ENCODE measurements at places on chromosomes 2 and 18.

DNA sequence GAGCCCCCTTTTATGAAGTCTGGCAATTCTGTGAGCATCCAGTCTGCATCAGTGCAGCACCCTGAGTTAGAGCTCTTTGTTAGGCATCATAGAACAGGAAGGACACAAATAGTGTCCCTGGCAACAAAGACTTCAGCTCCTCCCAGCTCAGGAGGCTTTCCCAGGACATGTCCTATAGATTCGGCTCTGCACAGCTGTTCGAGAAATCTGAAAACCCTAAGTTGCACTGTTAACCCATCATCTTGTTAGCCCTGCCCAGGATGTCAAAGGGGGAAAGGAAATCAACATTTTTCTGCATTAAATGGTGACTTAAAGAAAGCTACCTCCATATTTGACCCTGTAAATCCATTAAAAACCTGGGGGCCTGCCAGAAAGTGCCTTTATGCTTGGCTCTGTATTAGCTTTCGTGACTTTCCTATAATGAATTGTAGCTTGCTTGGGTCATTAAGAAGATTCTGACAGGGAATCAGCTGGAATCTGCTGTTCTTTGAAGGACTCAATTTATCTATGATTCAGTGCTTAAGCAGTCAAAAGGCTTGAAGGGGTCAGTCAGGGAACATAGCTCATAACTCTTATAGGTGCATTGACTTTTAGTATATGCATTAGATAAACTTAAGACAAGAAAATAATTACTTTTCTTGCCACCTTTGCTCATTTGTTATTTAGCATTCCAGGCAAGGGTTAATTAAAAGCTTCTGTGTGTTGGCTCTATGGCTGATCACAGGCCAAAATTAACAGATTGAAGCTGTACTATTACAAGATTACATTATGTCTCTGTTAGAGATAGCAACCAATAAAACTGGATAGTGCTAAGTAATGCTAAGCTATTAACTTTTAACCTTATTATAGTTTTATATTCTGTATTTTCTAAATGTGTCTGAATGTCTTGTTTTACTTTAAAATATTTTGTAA is 20.6 kb downstream of the ERMN start:
- DNase-seq: no peak

- no peak for DNase-seq
These were observed 200.3 kb downstream of the NYAP2 start for GRCh38 chr2:225599856-225600255.

- DNase-seq: peak; percentile 39
These were observed 504 bp downstream of the ASAP2 start for GRCh38 chr2:9206991-9207640.

- DNase-seq: no peak
These were observed 90.8 kb downstream of the FAM124B start for GRCh38 chr2:224310943-224311625.

- no peak for DNase-seq
These were observed 257.1 kb downstream of the ACKR3 start for GRCh38 chr2:236826606-236827156.

GRCh38 chr2:152655880-152656279 is 61.4 kb downstream of the PRPF40A start:
- no peak for DNase-seq

DNA sequence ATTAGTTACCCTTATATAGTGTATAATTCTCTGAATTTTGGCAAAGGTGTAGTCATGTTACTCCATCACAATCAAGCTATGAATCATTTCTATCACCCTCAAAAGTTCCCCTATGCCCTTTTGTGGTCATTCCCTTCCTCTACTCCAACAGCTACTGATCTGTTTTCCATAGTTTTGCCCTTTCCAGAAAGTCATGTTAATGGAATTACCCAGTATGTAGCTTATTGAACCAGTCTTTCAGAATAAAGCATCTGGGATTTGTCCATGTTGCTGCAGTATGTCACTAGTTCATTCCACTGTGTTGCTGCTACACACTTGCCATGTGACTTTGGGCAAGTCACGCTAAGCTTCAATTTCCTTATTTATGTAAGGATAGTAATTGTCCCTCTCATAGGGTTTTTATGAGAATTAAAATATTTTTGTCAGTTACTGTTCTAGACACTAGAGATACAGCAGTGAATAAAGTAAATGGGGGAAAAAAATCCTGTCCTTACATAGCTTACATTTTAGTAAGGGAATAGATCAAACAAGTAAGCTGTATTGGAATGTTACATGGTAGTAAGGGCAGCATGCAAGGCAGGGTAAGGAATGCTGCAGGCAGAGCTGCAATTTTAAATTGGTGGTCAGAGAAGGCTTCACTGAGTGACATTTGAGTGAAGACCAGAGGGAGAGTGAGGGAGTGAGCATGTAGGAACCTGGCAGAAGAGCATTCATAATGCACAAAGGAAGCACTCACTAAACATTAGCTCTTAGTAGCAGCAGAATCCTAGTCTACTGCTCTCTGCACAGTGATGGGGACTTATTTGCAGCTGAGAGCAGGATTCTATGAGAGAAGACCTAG is 80.3 kb upstream of the TSPYL6 start:
- no peak for DNase-seq

- no peak for DNase-seq
These were observed 39.6 kb downstream of the ACVR1 start for GRCh38 chr2:157836531-157836930.

- no peak for DNase-seq
These were observed 235.2 kb downstream of the TPGS2 start for GRCh38 chr18:36593641-36594040.

GRCh38 chr2:213261715-213262114 is 22.5 kb upstream of the SPAG16 start:
- DNase-seq: no peak

DNA sequence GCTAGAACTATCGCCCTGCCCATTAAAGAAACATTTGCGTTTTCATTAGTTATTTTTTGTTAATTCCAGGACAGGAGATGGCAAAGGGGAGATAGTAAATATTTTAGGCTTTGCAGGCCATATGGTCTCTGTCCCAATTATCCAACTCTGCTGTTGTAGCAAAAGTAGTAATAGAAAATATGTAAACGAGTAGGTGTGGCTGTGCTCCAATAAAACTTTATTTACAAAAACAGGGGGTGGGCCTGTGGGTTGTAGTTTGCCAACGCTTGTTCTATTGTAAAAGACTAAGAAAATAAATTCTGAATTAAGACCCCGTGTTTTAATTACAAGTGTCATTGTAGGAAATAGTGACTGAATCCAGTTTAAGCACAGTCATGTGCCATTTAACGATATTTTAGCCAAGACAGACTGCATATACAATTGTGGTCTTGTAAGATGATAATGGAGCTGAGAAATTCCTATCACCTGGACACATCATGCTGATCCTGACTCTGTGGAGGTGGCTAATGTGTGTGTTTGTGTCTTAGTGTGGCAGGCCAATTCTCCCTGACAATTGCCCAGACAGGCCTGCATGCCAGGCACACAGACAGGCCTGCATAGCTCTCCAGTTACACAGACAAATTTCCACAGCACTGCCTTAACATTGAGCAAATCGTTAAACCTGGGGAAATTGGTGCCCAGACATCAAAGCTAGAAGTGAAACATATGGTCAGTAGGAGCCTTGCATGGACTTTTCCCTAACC is 76.4 kb downstream of the SKA1 start:
- no peak for DNase-seq

DNA sequence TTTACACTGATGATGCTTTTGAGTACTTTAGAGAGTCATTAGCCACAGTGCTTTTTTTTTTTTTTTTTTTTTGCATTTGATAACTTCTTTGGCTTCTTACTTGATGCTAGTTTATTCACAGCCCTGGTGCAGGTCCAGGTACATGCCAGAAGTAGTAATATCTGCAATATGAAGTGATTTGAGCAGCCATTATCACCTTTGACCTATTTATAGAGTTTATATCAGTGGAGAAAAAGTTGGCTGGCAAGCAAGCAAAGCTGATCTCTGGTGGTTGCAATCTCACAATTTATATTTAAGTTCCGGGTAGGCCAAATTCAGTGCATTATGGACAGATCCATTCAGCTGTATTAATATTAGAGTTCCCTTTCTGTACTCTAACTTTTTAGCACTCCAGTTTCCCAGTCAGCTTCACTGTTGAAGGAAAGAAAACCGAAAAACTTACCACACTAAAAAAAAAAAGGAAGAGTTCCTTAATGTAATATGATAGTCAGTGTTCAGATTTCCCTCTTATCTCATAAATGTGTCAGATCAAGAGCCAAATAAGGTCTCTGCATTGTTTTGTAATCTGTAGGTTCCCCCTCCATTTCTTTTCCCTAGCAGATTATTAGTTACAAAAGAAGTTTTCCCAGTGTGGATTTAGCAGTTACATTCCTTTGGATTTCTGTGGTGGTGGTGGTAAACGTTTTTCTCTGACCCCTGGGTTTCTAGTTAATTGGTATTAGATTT is 78.6 kb downstream of the HAUS1 start:
- peak; percentile 26 for DNase-seq

DNA sequence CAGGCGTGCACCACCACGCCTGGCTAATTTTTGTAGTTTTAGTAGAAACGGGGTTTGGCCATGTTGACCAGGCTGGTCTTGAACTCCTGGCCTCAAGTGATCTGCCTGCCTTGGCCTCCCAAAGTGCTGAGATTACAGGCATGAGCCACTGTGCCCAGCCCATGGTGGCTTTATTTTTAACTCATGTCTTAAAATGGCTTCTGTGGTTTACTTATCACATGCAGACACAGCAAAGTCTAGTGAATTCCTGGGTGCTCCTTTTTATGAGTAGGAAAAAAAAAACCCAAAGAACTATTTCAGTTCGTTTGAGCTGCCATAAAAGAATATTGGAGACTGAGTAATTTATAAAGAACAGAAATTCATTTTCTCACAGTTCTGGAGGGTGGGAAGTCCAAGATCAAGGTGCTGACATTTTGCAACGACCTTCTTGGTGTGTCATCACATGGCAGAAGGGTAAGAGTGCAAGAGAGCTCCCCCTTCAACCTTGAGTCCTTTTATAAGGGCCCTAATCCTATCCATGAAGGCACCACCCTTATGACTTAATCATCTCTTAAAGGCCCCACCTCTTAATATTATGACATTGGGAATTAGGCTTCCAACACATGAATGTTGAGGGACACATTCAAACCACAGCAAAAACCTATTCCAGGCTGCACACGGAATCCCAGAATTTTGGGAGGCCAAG is 12.6 kb upstream of the REL start:
- no peak for DNase-seq

- no peak for DNase-seq
These were observed 23.9 kb upstream of the KCMF1 start for GRCh38 chr2:84947010-84947593.

- no peak for DNase-seq
These were observed 12.5 kb upstream of the TNFAIP6 start for GRCh38 chr2:151344906-151345305.

DNA sequence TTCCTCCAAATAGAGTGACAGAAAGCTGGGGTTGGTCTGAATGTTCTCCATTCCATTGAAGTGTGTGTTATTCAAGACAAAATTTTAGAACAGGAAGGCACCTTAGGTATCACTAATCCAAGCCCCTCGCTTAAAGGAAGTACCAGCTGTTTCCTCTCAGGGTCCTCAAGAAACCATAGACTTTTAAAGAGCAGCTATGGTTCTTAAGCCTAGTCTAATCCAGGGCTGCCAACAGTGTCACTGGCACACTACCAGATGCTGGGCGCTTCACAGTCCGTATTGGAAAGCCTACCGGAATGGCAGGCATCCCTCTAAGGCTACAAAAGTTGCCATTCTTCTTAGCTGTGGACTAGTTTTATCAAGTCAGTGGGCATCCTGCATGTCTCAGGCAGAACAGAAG is 1.9 kb downstream of the NEMP2 start:
- DNase-seq: peak; percentile 67

DNA sequence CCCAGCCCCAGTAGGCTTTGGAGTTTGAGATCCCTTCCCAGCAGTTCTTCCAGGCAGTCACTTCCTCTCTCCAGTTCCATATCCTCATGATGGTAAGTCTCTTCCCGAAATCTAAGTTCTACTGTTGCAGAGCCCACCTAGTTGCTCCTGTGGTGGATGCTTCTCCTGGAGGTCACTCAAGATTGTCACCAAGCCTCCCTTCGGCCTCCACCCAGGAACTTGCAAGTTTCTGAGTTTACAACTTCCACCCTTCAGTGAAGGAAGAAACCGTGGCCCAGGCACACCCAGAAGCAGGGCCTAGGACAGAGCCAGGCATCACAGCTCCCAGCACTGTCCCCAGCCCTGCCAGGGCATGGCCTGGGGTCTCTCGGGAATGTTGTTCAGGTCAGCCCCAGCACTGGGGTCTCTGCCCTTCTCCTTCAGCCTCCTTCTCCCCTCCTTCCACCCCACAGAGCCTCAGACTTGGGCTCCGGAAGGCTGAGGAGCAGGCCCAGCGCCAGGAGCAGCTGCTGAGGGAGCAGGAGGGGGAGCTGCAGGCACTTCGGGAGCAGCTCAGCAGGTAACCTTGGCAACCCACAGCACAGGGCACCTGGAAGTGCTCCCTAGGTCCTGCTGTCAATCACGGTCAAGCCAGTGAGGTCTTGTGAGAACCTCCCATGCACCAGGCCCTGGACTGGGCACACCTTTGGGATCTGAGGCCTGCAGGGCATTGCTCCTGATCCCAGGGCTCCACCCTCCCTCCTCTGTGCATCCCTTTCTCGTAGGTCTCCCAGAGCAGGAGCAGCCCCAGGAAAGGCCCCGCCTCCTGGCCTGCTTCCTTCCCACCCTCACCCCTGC is 7.1 kb downstream of the RUFY4 start:
- DNase-seq: no peak

- no peak for DNase-seq
These were observed 7.7 kb downstream of the CIAO1 start for GRCh38 chr2:96273763-96274162.

DNA sequence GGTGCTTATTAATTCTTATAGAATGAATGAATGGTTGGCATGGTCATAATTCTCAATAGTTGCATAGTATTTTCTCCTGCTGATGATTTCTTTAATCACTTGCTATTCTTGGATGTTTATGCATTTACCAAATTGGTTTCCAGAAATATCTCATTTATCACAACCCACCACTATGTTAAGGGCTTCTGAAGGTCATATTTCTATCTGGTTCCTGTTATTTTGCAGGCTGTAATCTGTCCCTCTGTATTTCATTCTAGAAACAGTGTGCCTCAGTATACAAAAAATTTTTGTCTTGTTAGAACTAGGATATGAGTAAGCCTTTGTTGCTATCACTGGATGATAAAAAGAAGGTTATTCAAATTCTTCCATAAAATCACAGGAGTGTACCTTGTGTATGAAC is 6.1 kb upstream of the ATP8B1 start:
- DNase-seq: no peak

Data from KBM-7 (cell line).